ENCODE measurements at places on chromosomes 6 and 20. TPM values are rescaled to one million over a fixed set of nuclear protein-coding genes. Genes with fewer than 3 reads are reported as not detected.

Gene EYS
- 2.0 TPM for total RNA-seq

Gene C2
- 3.7 TPM for total RNA-seq

Gene RIPOR2
- total RNA-seq: 17.9 TPM

Gene KCNK17
- total RNA-seq: 0.41 TPM

Gene LAMA4
- total RNA-seq: 24.1 TPM

All from frontal cortex (tissue), 4 donors.